ENCODE measurements at places on chromosomes 11 and 22.

GRCh38 chr11:2264366-2265053 is 5.9 kb downstream of the ASCL2 start:
- no peak for DNase-seq

GRCh38 chr11:112410325-112410724 is 149.7 kb upstream of the PLET1 start:
- DNase-seq, result no peak

GRCh38 chr22:33303099-33303498 is 244.9 kb upstream of the SYN3 start:
- no peak for DNase-seq

GRCh38 chr11:128678024-128678423 is 15.8 kb upstream of the FLI1 start:
- DNase-seq, result no peak

DNA sequence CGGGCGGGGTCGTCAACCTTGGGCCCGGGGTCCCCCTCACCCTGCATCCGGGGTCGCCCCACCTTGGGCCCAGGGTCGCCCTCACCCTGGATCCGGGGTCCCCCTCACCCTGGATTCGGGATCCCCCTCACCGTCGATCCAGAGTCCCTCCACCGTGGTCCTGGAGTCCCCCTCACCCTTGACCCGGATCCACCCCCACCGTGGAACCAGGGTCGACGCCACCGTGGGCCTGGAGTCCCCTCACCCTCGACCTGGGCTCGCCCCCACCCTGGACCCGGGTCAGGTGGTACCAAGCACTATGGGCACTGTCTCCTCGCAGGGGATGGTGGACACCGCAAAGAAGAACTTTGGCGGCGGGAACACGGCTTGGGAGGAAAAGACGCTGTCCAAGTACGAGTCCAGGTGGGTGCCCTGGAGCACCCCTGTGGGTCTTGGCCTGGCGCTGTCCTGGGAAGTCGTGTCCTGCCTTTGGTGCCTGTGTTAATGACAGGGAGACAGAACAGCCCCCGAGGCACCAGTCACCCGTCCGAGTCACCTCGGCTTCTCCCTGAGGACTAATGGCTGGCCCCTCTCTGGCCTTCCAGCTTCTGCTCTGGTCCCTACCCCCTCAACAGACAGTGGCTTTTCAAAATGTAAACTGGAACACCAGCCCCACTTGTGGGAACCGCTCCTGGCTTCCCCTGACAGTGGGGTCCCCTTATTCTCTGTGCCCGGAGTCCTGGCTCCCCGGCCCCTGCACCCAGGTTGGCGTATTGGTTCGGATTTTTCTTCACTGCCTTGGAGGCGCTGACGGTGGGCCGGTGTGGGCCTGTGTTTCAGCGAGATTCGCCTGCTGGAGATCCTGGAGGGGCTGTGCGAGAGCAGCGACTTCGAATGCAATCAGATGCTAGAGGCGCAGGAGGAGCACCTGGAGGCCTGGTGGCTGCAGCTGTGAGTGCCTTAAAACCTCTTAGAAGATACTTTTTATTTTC is 762 bp downstream of the CRELD2 start:
- DNase-seq, result no peak

GRCh38 chr11:126231725-126232459 is 20.3 kb downstream of the FAM118B start:
- DNase-seq, result no peak

GRCh38 chr11:64095273-64095817 is 59.6 kb downstream of the FLRT1 start:
- peak; percentile 14 for DNase-seq

- no peak for DNase-seq
These were observed 89.1 kb upstream of the MTNR1B start for GRCh38 chr11:92880381-92880780.

DNA sequence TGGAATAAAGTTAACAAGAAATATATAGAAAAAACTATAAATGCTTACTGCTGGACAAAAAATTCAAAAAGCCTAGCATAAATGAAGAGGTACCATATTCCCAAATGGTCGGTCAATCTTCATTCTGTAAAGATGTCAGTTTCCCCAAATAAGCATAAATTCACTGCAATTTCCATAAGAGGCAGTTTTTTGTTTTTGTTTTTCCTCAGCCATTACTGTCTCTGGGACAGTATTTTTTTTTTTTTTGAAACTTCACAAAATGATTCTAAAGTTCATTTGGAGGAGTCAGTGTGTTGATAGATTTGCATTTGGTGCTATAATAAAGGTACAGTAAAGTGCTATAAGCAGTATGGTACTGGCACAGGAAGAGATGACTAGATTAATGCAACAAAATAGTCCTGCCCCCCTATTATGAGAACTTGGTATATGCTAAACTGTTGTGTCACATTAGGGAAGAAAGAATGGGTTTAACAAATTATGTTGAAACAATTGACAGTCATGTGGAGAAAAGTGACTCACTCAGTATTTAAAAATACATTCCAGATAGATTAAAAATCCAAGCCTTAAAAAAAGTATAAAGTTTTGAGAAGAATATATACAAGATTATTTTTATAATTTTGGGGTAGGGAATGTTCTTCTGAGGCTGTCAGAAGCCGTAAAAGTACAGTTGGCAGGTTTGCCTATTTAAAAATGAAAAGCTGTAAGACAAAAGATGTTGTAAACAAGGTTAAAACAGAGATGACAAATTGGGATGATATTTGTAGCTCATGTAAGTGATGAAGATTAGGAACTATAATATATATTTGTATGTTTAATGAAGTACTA is 2.6 kb upstream of the FTH1 start:
- DNase-seq, result no peak

- no peak for DNase-seq
These were observed 33.0 kb upstream of the RIC3 start for GRCh38 chr11:8201644-8202365.

- DNase-seq, result peak; percentile 76
These were observed at the start of gene RRAS2 for GRCh38 chr11:14358729-14359439. Gene RRAS2, minus strand, starts transcription at chr11:14359183. Its CDS starts 313 bp downstream, at chr11:14358870.

DNA sequence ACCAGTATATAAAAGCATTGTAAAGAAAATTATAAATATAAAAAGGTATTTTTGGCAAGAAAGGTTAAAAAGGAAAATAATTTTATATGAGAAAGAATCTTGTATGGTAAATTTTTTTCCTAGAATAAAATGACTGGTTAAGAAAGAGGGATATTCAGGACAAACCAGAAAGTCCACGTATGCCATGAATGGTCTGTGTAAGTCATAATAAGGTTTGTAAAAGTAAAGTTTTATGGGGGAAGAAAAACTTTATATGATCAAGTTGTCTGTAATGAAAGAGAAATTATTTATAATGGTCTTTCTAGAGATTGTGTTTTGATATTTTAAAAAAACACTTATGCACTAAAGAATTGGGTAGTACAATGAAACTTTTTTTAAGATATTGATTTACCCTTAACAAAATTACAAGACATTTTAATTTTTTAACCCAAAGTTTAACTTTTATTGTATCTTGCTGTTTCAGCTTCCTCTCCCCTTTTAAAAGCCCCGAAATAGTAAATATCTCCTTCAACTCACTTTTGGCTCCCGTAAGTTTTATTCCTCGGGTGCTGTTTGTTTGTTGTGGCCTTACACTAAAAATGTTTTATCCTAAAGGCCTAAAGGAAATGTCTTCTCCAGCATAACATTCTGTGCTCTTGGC is 47.7 kb downstream of the AMOTL1 start:
- DNase-seq, result peak; percentile 38

- DNase-seq, result no peak
These were observed 53.9 kb downstream of the GGTLC2 start for GRCh38 chr22:22698263-22698750.

DNA sequence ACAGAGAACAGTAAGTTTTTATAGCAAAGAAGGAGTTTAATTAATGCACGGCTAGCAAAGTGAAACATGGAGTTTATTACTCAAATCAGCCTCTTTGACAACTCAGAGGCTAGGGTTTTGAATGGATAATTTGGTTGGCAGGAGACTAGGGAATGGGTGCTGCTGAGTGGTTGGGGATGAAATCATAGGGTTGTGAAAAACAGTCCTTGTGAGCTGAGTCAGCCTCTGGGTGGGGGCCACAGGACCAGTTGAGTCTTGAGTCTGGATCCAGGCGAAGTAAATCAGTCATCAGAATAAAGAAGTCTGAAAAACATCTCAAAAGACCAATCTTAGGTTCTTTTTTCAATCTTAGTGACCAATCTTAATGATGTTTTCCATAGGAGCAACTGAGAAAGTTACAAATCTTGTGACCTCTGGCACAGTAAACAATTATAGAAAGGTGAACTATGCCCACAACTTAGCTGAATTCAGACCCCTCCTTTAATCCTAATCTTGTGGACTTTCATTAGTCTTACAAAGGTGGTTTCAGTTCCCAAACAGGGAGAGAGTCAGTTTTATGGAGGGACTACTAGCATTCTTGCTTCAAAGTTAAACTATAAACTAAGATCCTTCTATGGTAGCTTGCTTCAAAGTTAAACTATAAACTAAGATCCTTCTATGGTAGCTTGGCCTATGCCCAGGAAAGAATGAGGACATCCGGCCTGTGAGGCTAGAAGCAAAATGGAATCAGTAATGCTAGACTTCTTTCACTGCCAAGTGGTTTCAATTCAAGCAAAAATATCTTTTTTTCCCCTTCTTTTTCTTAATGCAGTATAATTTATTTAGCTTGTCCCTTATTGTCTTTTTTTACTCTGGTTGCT is 84.5 kb downstream of the AASDHPPT start:
- no peak for DNase-seq

DNA sequence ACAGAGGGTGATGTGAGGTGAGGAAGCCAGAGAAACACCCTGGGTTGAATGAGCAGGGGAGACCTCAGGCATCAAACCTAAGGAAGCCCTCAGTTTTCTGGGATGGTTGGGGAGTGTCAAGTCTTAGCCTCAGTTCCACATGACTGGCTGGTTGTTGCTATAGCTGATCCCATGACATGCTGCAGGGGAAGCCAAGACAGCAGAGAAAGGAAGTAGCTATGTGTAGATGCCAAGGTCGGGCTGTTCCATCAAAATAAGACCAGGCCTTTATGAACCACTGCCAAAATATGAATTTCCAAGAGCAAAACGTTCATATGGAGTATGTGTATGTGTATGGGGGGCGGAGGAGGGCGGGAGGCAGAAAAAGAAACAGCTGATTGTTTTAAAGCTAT is 11.6 kb downstream of the CD59 start:
- peak; percentile 64 for DNase-seq

DNA sequence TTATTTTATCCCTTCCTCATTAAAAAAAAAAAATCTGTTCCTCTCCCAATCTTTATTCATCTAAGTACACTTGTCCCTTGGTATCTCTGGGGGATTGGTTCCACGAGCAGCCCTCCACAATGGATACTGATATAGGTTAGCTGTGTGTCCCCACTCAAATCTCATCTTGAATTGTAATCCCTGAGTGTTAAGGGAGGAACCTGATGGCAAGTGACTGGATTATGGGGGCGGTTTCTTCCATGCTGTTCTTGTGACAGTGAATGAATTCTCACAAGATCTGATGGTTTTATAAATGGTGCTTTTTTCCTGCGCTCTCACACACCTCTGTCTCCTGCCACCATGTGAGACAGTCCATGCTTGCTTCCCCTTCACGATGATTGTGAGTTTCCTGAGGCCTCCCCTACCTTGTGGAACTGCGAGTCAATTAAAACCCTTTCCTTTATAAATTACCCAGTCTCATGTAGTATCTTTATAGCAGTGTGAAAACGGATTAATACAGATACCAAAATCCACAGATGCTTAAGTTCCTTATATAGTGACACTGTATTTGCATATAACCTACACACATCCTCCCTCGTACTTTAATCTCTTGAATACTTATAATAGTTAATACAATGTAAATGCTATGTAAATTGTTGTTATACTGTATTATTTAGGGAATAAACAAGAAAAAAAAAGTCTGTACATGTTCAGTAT is 62.0 kb downstream of the PACS1 start:
- no peak for DNase-seq

GRCh38 chr11:64772303-64773018 is 5.9 kb downstream of the SF1 start:
- DNase-seq, result no peak

DNA sequence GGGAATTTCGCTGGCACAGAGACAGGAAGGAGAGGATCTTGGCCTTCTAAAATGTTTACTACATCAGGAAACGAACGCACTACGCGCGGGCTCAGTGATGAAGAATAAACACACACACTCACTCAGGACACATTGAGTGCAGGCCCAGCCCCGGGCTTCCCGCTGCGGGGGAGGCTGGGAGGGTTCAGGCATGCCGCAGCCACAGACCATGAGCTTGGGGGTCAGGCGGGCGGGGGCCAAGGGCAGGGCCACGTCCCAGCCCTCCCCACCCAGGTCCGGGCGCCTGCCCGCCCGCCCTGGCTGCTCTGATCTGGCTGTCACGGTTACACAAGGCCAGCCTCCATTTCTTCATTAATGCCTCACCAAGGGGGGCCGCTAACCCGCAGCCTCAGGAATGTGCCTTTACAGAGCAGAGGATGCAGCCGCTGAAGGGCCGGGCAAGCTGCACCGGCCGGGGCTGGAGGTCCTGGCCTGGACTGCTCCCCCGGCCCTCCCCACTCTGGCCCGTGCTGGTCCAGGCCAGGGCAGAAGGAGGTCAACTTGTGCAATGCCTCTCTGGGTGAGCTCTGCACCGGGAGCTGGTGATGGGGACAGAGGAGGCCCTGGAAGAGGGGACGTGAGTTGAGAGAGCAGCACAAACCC is 41.7 kb downstream of the IGF2 start:
- no peak for DNase-seq

DNA sequence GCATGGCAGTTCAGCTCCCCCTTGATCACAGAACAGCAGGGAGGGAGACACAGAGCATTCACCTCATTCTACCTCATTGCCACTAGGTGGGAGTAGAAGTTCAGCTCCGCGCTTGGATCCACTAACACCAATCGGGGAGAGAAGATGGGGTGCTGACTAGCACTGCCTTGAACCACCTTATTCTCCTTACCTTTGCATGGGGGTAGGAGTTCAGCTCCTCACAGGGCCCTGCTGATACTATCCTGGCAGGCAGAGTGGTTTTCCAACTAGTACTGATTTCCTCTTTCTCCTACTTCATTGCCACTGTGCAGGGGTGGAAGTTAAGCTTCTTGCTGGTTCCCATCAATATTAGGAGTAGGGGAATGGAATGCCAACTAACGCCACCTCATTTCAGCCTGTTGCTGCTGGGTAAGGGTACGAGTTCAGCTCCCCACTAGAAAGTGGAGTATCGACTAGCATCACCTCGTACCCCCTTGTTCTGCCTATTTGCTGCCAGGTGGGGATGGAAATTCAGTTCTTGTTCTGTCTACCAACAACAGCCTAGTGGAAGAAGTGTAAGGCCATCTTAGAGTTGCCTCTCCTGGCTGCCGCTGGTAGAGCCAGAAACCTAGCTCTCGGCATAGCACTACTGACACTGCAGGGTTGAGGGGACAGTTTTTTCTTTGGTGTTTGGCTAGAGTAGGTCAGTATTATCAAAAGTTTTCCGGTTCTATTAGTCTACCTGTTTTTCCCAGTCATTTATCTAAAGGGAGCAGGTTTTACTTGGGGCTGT is 550.9 kb upstream of the CCDC90B start:
- DNase-seq, result peak; percentile 47

- no peak for DNase-seq
These were observed 264.7 kb upstream of the SESN3 start for GRCh38 chr11:95495706-95496105.

DNA sequence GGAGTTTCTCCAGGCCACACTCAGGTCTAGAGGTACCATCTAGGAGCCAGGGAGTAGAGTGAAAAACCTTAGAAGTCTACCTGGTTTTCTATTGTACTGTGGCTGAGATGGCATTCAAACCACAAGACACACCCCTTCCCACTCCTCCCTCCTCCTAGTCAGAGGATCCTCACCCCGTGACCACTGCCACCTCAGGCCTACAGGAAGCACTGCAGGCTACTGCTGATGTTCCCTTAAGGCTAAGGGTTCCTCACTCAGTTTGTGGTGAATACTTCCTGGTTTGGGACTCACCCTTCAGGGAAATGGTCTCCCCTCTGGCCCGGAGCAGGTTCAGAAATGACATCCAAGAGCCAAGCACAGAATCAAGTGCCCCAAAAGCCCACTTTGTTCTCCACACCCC is 1293.9 kb downstream of the JRKL start:
- peak; percentile 37 for DNase-seq
